ENCODE measurements at places on chromosomes 2 and 18.

- DNase-seq, result no peak
Measured at GRCh38 chr18:38321262-38321661, 755.7 kb upstream of the CELF4 start.

- no peak for DNase-seq
Measured at GRCh38 chr2:102335871-102336366, 19.7 kb upstream of the IL18R1 start.

DNA sequence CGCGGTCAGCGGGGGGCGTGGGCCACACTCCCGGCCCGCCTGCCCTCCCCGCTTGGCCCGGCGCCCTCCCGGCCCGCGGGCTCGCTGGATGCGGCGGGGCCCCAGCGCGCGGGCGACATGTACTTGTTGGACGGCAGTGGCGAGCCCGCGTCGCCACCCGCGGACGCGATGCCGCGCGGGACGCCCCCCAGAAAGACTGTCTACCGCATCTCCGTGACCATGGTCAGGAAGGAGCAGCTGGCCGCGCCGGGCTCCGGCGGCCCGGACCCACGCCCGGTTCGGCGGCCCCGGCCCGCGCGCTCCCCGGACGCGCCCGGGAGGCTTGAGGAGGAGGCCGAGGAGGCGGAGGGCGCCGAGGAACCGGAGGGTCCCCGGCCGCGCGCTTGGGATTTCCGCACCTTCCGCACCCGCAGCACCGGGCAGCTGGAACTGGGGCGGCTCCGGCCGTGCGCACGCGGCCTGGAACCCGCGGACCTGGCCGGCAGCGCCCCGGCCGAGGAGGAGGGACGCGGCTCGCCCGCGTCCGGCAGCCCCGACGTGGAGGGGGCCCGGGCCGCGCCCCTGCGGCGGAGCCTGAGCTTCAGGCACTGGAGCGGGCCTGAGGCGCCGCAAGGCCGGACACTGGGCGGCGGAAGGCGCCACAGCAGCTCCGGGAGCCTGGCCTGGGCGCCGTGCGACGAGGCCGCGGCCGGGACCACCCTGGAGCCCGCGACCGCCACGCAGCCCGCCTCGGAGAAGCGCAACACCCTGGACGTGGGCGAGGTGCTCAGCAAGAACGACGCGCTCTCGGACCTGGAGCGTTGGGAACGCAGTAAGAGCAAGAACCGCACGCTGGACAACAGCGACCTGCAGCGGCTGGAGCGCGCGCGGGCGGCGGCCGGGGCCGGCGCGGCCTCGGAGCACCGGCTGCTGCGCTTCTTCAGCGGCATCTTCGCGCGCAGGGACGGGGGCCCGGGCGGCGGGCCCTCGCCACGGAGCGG, 176.4 kb downstream of the AGAP1 start:
- no peak for DNase-seq

DNA sequence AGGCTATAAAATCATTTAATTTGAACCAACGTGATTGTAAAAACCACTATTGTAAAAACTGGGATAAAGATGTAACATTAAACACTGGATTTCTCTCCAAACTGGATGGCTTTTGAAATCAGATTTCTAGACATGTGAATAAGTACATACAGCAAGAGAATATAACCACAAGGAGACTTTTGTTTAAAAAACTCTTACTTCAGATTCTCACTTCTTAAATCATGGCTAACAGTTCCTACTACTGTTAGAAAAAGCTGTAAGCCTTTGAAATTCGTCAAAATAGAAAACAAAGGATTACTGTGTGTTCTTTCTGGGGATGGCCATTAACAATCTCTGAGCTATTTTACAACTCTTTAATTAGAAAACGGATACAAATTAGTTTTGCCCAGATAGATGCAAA, 39.4 kb upstream of the SH3BP4 start:
- no peak for DNase-seq

- no peak for DNase-seq
Measured at GRCh38 chr18:59033359-59033758, 106.3 kb upstream of the SEC11C start.

GRCh38 chr2:234330902-234331301, 166.0 kb downstream of the ARL4C start:
- no peak for DNase-seq

- no peak for DNase-seq
Measured at GRCh38 chr2:189137519-189137918, 42.0 kb downstream of the COL5A2 start.

- DNase-seq, result no peak
Measured at GRCh38 chr2:161386228-161386824, 29.8 kb upstream of the TBR1 start.

DNA sequence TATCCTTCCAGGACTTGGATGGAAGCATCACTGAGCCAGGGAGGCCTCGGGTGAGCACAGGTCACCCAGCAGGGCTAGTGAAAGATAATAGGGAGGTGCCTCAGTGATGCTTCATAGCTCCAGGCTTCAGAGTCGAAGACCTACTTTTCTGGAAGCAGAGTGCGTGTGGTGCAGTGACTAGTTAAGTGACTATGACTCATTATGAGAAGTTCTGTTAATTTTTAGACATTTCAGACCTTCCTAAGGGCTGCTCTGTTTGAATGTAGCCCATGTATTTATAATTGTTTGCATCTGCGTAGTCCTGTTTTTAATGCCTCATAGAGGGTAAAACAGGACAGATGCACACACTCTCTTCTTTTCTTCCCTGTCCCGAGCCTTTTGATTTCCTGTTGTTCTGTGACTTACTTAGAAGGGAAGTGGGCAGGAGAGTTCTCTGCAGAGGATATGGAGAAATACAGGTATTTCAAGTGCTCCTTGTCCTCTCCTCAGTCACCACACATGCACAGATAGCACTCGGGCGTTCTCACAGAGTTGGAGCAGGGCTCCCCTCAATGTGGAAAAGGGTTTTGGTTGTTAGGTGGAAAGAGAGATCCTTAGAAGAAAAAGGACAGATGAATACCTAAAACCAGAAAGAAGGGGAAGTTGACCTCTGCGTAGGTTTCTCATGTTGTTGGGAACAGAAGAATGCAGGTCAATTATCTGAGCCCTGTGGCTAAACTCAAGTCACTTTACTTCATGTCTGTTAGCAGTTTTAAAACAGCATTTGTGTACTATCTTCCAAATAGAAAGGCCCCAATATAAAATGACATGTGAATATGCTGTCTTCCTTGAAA, 34.7 kb downstream of the RALB start:
- no peak for DNase-seq

- DNase-seq, result peak; percentile 16
Measured at GRCh38 chr2:218871345-218872302, 9.0 kb upstream of the WNT10A start.

DNA sequence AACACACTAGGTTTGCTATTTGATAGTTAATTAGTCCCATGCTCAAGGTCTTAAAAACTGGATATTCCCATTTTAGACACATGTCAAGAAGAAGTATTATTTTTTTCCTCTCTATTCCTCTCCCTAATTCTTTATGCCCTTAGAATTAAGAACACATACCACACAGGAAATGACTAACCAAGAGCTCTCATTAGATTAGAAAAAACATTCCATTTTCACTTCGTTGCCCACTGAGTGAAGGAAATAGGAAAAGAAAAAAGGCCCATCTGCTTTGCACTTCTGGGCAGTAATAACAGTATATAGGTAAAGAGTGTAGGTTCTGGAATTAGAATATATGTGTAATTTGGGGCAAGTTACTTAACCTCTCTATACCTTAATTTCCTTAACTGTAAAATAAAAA, 26.9 kb downstream of the ACADL start:
- DNase-seq, result no peak

GRCh38 chr18:45330170-45330594, 285.1 kb upstream of the SLC14A2 start:
- DNase-seq, result no peak

GRCh38 chr2:134623796-134624195, 95.0 kb downstream of the TMEM163 start:
- DNase-seq, result no peak

- DNase-seq, result no peak
Measured at GRCh38 chr2:138182937-138183312, 218.7 kb downstream of the HNMT start.

DNA sequence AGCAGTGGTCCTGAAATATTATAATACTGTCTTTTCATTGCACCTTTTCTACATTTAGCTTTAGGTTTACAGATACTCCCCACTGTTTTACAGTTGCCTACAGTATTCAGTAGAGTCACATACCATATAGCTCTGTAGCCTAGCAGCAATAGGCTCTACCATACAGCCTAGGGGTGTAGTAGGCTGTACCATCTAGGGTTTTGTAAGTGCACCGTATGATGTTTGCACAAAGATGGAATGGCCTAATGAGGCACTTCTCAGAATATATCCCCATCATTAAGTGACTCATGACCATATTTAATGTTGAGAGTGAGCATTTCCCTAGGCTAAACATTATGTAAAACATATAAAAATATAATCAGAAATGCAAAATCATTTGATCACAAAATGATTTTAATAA, 511.3 kb upstream of the RAB12 start:
- no peak for DNase-seq

GRCh38 chr2:177078416-177078815, 134.2 kb upstream of the HNRNPA3 start:
- no peak for DNase-seq

GRCh38 chr2:218448934-218449333, 30.0 kb downstream of the VIL1 start:
- no peak for DNase-seq

DNA sequence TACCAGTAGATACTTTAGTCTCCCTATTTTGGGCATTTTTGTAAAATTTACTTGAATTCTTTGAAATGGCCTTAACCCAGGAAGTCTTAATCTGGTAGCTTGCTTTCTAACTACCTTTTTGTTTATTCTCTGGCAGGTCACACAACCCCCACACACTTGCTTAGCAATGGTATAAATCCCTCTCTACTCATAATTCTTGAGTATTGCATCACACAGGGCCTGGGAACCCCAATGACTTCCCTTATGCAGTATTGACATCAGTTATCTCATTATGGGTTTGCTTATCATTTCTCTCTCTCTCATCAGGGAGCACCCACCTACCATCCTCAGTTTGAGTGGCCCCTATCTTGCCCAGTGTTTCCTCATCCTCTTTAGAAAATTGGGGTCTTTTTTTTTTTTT, 207.1 kb downstream of the KCNS3 start:
- DNase-seq, result no peak

GRCh38 chr2:178142274-178143065, 30.2 kb downstream of the RBM45 start:
- no peak for DNase-seq

- peak; percentile 23 for DNase-seq
Measured at GRCh38 chr2:68251855-68252399, 405 bp downstream of the PPP3R1 start.

DNA sequence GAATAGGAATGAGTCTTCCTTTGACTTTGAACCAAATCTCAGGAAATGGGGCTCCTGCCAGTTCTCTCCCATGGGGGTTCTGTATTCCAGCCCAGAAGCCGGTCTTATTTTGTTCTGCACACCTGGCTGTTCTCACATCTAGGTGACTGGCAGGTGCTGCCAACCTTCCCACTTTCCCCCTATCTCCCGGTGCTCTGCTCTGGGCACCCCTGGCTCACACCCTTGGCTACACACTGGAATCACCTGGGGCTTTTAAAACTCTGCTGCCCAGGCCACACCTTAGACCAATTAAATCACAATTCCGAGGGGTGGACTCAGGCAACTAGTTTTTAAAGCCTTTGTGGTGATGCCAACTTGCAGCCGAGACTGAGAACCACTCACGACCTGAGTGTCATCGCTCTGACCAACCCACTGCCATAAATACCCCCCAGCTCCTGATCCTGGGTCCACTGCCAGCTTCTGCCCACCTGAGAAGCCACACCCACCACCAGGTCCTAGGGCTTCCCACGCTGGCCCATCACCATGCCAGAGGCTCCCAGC, 69.2 kb downstream of the KCNF1 start:
- no peak for DNase-seq

- DNase-seq, result no peak
Measured at GRCh38 chr2:183060571-183061231, 17.8 kb upstream of the DUSP19 start.

GRCh38 chr2:24439280-24439970, 51.6 kb upstream of the NCOA1 start:
- no peak for DNase-seq

DNA sequence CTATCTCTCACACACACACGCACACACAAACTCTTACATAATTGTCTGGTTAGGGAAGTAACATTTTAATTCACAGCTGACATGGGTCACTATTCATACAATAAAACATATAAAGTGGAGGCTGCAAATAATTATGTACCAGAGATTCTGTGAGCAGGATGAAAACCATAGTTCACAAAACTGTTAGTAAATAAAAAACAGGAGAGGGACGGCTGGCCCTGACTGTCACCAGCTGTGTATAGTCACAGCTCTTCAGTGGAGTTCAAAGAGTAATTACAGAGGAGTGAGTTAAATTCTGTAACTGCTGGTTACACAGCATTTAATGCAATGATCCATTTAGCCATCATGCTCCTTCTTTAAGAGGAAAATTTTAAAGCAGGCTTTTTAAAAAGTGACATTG, 76.9 kb downstream of the NRXN1 start:
- DNase-seq, result no peak

- DNase-seq, result no peak
Measured at GRCh38 chr18:25180973-25181548, 170.9 kb downstream of the ZNF521 start.

- no peak for DNase-seq
Measured at GRCh38 chr2:8662239-8662879, 19.5 kb upstream of the ID2 start.

GRCh38 chr2:97906307-97906706, 89.4 kb downstream of the TMEM131 start:
- no peak for DNase-seq

All from activated naive CD4-positive, alpha-beta T cell (primary cell).